ENCODE measurements at places on chromosomes 11 and 22.

DNA sequence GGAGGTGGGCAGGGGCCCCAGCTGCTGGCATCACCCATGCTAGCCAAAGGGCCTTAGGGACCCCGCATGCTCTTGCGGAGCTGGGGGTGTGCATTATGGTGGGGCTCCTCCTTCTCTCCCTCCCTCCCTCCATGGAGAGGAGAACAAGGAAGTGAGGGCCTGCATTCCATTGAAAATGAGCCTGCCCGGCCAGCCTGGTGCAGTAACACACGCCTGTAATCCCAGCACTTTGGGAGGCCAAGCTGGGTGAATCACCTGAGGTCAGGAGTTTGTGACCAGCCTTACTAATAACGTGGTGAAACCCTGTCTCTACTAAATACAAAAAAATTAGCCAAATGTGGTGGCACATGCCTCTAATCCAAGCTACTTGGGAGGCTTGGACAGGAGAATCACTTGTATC is 22.4 kb downstream of the SNAP29 start:
- H3K4me1 ChIP-seq, result peaks cover 10% of the 10 kb centered on the region
- H3K4me3 ChIP-seq, result no peak overlapping the region

DNA sequence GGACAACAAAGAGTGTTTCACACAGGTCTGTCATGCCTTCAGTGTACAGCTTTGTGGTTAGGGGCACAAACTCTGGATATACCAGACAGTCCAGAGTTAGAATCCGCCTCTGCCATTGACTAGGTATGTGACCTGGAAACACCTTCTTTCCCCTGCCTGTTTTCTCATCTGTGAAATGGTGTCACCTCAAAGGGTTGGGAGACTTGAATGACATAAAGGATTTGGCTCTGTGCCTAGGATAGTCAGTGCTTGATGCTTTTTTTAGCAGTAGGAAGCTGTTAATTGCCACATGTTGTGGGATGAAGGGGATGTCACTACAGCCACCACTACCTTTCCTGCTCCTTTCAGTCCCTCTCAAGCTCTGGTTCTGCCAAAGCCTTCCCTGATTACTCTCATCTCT is 17.4 kb upstream of the LRRC55 start:
- no peak overlapping the region for H3K4me3 ChIP-seq
- no peak for DNase-seq
- H3K36me3 ChIP-seq, result no peaks in the 10 kb centered on the region
- H3K27ac ChIP-seq, result no peak overlapping the region

- H3K36me3 ChIP-seq, result no peaks in the 10 kb centered on the region
- no peak overlapping the region for H3K4me3 ChIP-seq
- H3K27me3 ChIP-seq, result no peaks in the 10 kb centered on the region
- no peak overlapping the region for H3K27ac ChIP-seq
- peaks cover 20% of the 10 kb centered on the region for H3K4me1 ChIP-seq
- peak; percentile 52 for DNase-seq
Observed at GRCh38 chr11:8328848-8329330, 65.2 kb upstream of the LMO1 start.

DNA sequence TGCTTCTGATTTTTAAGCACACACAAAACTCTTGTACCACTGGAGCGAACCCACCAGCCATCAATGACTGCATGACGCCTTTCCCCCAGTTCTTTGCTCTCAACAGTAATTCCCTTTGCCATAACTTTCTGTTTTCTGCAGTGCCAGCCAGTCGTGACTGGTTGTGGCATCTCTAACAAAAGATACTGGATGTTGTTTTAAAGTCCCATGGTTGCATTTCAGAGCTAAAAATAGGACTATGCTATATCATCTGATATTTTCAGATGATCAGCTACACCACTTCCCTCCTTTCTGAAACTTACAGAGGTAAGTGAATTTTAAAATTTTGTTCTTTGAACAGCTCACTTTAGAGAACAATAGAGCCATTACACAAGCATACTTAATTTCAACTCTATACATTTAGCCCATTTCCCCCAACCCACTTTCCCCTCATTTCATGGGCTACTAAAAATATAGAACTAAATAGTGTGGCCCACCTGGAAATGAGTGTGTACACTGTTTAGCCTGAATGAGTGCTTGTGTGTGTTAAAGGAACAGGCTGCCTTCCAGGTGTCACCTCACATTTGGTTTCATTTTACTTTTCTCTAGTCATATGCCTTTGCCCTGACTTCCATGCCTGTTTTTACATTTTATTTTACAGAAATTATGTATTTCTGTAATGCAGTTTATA is 136.9 kb upstream of the ZC3H12C start:
- no peak overlapping the region for H3K27ac ChIP-seq
- H3K4me1 ChIP-seq, result no peaks in the 10 kb centered on the region
- no peak overlapping the region for H3K4me3 ChIP-seq
- DNase-seq, result no peak

DNA sequence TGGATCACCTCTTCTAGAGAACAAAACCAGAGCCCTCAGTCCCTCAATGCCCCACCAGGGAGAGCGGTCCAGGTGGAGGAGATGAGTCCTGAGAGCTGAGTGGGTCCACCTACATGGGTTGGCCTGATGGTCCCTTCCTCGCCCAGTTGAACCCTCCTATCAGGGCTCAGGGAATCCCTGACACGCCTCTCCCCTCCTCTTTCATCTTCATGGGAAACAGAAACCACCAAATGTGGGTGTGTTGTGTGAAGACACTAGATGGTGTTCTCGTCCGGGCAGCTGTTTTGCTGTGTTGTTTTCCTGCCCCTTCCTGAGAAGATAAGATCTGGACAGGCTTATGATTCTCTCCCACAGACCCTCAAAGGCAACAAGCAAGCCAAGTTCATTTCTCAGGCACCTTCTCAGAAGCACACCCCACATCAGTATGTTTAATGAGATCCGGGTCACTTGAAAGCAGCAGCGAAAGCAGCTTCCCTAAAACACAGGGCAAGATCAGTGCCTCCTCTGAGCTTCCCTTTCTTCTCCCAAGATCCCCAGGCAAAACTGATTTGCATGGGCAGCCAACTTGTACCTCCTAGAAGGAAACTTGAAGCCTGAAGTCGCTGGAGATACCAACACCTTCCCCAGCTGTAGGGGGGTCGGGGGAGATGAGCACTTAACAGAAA is 35.3 kb upstream of the POU2AF1 start:
- H3K4me1 ChIP-seq, result peaks cover 46% of the 10 kb centered on the region
- no peak for DNase-seq
- no peaks in the 10 kb centered on the region for H3K36me3 ChIP-seq
- peak overlapping the region; percentile 61 for H3K27ac ChIP-seq

GRCh38 chr11:130437848-130438247 is 9.4 kb upstream of the ADAMTS8 start:
- DNase-seq, result no peak
- H3K27me3 ChIP-seq, result no peaks in the 10 kb centered on the region
- no peaks in the 10 kb centered on the region for H3K36me3 ChIP-seq
- H3K4me1 ChIP-seq, result peaks cover 16% of the 10 kb centered on the region
- no peak overlapping the region for H3K4me3 ChIP-seq
- H3K27ac ChIP-seq, result no peak overlapping the region

DNA sequence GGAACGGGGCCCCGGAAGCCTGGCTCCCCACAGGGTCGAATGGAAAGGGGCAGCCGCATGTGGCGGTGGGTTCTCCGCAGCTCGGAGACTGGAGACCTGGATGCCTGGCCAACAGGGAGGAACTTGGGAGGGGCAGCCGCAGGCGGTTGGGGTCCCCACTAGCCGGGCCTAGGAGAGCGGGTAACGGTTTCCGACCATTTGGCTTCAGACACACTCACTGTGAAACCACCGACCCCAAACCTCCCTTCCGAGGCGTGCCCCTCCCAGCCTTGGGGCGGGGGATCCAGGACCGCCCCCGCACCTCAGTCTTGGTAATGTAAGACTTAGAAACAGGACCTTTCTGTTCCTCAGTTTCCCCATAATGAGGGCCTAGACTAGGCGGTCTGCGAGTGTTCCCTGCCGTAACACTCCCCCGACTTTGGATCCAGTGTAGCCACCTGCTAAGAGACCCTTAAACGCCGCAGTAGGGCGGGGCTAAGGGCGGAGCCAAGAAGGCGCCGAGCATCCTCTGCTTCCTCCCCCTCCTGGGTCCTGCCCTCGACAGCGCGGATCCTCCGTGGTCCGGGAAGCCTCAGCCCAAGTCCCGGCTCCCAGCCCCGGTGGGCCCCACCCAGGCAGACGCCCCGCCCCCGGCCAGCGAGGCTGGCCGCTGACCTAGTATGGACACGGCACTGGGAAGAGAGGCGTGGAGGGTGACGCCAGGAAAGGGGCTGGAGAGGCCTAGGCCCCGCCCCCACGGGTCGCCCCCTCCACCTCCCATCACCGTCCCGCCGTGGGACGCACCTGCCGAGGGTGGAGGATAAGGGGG is 1.8 kb upstream of the RASGRP2 start:
- peak overlapping the region; percentile 85 for H3K27ac ChIP-seq
- peaks cover 9% of the 10 kb centered on the region for H3K36me3 ChIP-seq
- H3K4me3 ChIP-seq, result peak overlapping the region; percentile 63
- DNase-seq, result peak; percentile 91

DNA sequence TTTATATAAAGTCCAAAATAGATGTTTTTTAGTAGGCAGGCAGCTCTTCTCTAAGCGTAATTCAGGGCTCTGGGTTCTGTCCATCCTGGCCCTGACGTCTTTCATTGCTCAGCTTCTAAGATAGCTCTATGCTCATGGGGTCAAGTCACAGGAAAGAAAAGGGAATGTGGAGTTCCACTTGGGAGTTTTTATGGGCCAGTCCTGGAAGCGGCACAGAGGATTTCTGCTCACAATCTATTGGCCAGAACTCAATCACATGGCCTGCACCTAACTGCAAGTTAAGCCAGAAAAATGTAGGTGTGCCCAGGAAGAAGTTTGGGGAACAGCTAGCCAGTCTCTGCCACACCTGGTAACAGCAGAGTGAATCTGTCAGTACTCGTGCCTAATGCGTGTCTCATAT is 7.4 kb upstream of the ZBTB16 start:
- no peaks in the 10 kb centered on the region for H3K4me1 ChIP-seq
- H3K27ac ChIP-seq, result no peak overlapping the region
- H3K27me3 ChIP-seq, result no peaks in the 10 kb centered on the region
- H3K36me3 ChIP-seq, result no peaks in the 10 kb centered on the region

- no peak for DNase-seq
- H3K27me3 ChIP-seq, result no peaks in the 10 kb centered on the region
- H3K36me3 ChIP-seq, result no peaks in the 10 kb centered on the region
Observed at GRCh38 chr11:79017811-79018210, 423.0 kb downstream of the TENM4 start.

DNA sequence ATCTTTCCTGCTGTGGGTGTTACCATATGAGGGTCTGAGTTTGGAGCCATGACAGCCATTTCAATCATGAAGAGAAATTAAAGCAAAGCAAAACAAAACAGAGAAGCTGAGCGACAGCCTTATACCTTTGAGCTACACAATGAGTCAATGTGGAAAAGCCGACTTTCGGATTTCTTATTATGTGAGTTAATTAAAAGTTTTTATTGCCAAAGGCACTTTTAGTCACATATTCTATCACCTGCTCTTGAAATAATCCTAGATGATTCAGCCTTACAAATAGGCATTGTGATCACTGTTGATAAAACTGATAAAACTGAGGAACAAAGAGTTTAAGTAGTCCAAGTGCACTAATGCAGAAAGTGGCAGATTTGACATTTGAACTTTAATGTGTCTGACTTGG is 381.9 kb upstream of the TENM4 start:
- DNase-seq, result no peak
- H3K27ac ChIP-seq, result no peak overlapping the region
- no peaks in the 10 kb centered on the region for H3K36me3 ChIP-seq

DNA sequence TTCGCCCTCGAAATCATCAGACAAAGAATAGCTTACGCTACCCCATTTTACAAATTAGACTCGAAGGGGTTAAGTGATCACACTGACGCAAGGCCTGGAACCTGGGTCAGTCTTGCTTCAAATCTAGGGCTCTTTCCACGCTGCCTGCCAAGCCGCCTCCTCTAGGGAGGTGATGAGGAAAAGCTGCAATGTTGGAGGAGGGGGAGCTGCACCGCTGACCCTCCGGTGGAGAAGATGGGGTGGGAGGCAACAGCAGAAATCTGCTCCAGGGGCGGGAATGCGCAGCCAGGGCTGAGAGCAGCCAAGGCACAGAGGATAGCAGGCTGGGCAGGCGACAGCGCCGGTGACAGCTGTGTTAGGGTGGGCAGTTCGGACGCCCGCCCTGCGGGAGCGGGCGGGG is 595 bp downstream of the SYVN1 start:
- H3K27me3 ChIP-seq, result no peaks in the 10 kb centered on the region
- peak overlapping the region; percentile 99 for H3K27ac ChIP-seq
- H3K4me3 ChIP-seq, result peak overlapping the region; percentile 92

DNA sequence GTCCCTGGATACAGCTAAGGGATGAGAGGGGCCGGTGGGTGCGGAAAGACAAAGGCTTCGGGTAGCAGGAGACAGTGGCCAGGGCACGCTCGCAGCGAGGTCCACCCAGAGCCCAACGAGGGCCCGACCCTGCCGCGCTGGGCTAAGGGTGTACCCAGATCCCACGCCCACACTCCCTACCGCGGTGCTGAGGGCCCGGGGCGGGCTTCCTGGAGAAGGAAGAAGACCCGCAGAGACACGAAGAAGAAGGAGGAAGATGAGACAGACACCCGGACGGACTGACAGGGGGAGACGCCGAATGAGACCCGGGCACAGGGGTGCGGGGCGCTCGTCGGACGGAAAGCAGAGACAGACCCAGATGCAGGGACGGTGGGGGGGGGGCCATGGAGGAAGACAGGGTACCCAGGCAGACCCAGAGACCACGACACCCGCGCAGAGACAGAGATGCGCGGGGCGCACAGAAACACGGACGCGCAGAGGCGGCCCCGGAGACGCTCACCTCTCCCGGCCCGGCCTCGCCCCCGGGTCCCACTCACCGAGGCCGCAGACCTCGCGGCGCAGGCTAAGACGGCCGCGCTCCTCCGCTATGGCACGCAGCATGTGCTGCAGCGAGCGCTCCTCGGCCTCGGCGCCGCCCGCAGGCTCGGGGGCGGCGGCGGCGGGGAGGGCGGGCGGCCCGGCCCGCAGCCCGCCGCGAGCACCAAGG is 437 bp downstream of the KIAA0930 start:
- H3K4me1 ChIP-seq, result peaks cover 52% of the 10 kb centered on the region
- no peak overlapping the region for H3K27ac ChIP-seq
- DNase-seq, result peak; percentile 46
- H3K27me3 ChIP-seq, result no peaks in the 10 kb centered on the region

DNA sequence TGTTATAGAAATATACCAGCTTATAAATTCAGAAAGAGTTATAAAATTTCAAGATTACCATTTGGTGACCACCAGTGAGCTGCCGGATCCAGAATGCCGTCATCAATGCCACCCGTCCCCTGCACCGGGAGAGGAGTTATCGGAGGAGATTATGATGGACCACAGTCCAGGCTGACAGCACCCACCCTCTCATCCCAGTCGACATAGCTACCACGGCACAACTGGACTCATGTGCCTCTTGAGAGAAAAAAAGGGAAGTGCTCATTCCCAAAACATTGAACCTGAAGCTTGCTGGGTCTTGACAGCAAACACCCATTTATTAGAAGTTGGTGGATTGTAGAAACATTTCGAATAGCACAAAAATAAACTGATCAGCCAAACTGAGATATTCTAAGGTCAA is 1331.5 kb downstream of the TBC1D22A start:
- H3K27ac ChIP-seq, result no peak overlapping the region
- DNase-seq, result no peak
- H3K36me3 ChIP-seq, result no peaks in the 10 kb centered on the region
- H3K27me3 ChIP-seq, result no peaks in the 10 kb centered on the region
- no peak overlapping the region for H3K4me3 ChIP-seq
- H3K4me1 ChIP-seq, result peaks cover 41% of the 10 kb centered on the region
